Stimulated activated CD8-positive, alpha-beta memory T cell treated with anti-CD3 and anti-CD28 coated beads, Interleukin-7, amount 100 ng/mL, for 24 hours (primary cell): ENCODE measurements at places on chromosomes 11 and 22.
A peak's percentile ranks its signal among the peaks of the same experiment; 100 is the strongest.

GRCh38 chr11:114099392-114100178 is 40.1 kb downstream of the ZBTB16 start:
- DNase-seq: no peak

DNA sequence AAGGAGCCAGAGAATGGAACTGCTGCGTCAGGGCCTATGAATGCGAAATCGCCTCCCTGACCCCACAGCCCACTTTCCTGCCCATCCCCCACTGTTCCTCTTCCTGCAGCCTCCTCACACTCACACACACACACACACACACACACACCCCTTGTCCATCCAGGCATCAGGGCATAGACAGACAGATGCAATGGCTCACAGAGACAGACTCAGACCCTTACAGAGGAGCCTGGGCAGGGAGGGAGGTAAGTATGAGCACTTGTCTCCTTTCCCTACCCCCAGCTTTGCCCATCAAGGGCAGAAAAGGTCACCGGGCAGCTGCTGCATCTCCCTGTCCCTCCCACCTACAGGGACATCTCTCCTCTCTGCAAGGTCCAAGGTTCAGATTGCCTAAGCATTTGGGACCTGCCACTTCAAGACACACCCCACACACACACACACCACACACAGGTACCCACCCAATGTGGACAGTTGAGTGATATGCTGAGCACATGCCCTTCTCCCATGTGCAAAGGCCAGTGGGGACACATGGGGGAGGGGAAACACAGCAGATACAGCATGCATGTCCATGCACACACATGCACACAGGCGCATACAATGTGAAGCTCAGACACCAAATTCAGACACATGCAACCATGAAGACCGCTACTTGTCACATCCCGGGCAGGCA is 2.0 kb upstream of the NRXN2 start:
- no peak for DNase-seq

DNA sequence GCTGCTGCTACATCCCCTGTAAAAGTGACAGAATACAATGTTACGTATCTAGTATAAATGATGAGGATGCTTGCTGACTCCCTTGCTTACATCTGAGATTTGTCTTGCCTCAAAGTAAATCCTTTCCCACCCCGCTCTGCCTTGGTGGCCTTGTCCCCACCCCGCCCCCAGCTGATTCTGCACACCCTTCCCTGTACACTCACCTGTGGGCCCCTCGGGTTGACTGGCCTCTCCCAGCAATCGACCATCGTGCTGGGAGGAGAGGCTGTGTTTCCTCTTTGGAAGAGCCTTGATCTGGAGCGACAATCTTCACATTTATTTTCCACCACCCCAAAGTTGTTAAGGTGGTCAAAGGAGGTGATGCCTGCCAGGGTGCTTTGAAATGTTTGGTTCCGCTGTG is 249.4 kb downstream of the TBC1D22A start:
- DNase-seq: no peak

- DNase-seq: no peak
These were observed 4.4 kb upstream of the C11orf16 start for GRCh38 chr11:8937159-8937558.

DNA sequence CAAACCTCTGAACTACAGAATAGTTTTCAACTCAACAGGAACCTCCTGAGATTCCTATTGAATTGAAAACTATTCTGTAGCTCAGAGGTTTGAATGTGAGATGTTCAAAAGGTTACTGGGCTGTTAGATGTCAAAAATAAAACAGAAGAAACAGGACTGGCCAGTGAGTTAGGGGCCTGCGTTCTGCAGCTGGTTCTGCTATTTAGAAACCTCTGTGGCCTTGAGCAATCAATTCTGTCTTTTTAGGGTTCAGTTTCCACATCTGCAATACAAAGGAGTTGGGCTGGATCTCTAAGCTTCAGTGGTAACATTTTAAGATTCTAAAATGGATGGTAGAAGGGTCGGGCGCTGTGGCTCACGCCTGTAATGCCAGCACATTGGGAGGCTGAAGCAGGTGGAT is 55.8 kb downstream of the CLMP start:
- no peak for DNase-seq

DNA sequence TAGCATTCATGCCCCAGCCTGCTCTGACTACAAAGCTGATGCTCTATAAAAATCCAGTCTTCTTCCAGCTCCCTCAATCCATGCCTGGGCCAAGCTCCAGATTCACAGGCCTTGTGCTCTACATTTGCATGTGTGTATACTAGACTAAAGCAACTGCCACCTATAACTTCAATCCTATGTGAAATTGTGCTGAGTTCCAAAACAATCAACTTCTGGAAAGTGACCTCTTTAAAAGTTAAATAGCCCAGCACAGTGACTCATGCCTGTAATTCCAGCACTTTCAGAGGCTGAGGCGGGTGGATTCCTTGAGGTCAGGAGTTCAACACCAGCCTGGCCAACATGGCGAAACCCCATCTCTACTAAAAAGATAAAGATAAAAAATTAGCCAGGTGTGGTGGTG is 114.3 kb upstream of the ZC3H12C start:
- no peak for DNase-seq

- DNase-seq: no peak
These were observed 17.6 kb upstream of the PARVA start for GRCh38 chr11:12359761-12360160.

- no peak for DNase-seq
These were observed 28.5 kb upstream of the C11orf96 start for GRCh38 chr11:43913829-43914380.

GRCh38 chr11:103433386-103434072 is 324.3 kb downstream of the DYNC2H1 start:
- no peak for DNase-seq

GRCh38 chr11:69371731-69372588 is 78.0 kb downstream of the MYEOV start:
- DNase-seq: no peak

- DNase-seq: no peak
These were observed 240.2 kb downstream of the FAT3 start for GRCh38 chr11:92464822-92465221.

- DNase-seq: no peak
These were observed 8.8 kb downstream of the CXCR5 start for GRCh38 chr11:118892514-118892913.

- no peak for DNase-seq
These were observed 6.9 kb downstream of the MAPK1 start for GRCh38 chr22:21860491-21861039.

DNA sequence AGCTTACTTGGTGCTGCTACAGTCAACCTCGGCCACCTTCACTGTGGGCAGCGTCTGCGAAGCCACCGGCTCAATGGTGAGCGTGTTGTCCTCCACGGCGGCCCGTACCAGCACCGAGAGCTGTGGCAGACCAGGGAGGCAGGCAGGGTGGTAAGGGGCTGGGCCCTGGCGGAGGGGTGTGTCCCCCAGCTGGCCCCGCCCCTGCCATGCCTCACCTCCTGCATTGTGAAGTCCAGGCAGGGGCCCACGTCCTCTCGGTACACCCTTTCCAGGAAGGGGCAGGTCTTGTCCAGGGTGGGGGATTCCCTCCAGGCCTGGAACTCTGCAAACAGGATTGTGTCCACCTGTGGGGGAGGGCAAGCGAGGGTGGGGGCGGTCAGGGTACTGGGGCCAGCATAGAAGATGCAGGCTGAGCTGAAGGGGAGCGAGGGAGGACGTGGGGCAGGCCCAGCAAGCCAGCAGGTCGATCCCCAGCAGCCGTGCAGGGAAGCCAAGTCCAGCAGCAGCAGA is 12.8 kb downstream of the RAB3IL1 start:
- no peak for DNase-seq

- no peak for DNase-seq
These were observed 6.9 kb upstream of the CATSPER1 start for GRCh38 chr11:66032957-66033735.

DNA sequence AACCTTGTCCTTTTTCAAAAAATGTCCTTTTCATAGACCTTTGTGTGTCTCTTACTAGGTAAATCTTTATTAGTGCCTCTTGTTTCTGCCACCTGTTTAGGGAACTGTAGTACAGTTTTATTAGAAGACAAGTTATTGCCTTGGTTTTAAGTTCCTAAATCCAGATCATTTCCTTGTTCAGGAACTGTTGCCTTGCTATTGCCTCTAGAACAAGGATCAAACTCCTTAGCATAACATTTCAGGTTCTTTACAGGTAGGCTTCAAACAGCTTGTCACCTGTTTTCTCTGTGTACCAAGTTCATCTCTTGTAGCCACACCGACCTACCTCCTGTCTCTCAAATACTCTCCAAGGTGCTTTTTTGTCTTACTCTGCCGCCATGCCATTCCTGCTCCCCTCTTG is 75.2 kb downstream of the MTMR3 start:
- no peak for DNase-seq

GRCh38 chr11:1624621-1625020 is 2.7 kb upstream of the KRTAP5-4 start:
- DNase-seq: no peak

DNA sequence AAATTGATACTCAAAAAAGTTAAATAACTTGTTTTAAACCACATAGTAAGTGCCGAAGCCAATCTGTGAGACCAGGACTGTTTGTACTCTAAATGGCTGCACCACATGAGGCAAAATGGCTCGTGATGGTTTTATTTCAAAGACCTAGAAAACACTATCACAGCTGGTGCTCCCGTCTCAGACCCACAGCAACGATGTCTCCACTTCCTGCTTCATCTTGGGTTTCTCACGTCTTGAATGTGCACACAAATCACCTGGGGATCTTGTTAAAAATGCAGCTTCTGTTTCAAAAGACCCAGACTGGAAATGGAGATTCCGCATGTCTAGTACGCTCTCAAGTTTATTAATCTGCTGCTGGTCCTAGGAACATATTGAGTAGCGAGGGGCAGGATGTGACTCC is 1.2 kb downstream of the CD3E start:
- DNase-seq: no peak

- no peak for DNase-seq
These were observed 541.2 kb upstream of the API5 start for GRCh38 chr11:42770444-42771065.

GRCh38 chr22:46446799-46447198 is 90.6 kb downstream of the CELSR1 start:
- no peak for DNase-seq

DNA sequence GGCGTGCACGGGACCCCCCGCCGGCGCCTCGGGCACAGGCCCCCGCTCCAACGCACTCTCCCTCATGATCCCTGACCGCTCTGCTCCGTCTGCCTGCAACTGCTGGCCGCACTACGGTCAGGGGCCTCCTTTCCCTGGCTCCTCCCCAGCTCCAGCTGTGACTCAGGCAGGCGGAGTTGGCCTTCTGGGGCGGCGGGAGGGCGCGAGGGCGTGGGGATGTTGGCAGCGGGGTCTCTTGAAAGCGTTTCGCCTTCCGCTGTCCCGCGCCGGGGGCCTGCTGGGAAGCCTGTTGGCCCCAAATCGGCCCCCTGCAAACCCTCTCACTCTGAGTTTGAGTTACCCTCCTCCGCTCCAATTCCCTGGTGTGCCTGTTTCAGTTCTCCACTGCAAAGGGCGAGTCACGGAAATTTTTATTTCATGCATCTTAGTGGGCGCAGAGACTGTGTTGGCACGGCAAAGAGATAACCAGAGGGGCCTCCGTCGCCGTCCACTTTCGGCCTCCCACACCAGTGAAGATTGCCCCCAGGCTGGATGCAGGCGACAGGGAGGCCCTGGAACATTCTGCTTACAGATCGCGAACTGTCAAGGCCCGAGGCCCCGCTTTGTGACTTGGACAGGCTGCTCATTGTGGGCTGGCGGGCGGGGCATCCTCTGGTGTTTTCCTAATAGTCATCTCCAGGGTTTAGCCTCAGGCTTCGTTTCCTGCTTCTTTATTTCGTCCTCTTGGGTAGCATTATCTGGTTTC is at the start of gene CAVIN3:
Gene CAVIN3 (minus strand): TSS at position 91 of the 745 bp plus-strand sequence. CDS start 25 bp downstream, at position 66.
- peak; percentile 54 for DNase-seq

DNA sequence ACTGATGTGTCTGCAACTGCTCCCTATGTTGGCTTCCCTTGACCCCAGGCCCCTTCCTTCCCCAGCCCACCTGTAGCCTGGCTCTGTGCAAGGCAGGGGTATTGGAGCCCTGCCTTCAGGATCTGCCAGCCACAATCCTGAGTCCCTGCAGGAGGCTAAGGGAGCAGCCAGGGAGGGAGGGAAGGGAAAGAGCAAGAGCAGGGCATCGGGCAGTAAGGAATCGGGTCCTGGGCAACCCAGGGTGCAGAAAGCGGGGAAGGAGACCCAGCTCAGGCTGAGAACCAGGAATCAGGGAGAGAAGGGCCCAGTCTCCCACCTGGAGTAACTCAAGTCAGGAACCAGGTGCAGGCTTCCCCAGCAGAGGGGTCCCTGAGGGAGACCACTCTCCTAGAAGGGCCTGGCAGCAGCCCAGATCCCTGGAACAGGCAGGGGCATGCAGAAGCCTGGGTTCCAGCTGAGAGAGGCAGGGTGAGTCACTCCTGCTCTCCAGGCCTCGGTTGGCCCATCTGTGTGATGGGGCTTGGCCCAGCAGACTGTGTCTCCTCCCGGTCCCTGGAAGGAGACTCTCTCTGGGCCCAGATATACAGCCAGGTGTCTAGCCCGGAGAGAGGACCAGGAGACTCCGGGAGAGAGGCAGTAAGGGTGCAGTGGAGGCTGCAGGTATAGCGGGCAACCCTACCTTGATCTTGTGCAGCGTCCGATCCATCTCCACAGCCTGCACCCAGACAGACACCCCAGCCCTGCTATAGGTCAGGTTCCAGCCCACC is 13.4 kb downstream of the STARD10 start:
- DNase-seq: no peak

- DNase-seq: no peak
These were observed 83.0 kb downstream of the CDKN1C start for GRCh38 chr11:2802389-2803185.

DNA sequence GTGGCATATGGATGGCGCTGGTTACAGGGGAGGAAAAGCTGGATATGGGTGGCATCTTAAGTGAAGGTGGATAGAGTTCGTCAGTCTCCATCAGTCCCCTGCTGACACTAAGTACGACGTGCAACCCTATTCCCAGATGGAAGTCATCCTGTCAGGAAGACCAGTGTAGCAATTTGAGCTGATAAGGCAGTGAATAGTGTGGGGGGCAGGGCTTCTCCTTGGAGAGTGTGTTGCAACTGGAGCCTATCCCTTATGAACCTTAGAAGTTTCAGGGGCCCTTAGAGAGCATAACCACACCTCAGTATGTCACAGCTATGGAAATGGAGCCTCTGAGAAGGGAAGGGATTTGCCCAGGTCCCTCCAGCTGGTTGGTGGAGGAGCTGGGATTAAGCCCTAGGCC is 36.1 kb upstream of the ANKK1 start:
- DNase-seq: no peak

- no peak for DNase-seq
These were observed 185.4 kb downstream of the IGLL1 start for GRCh38 chr22:23394525-23395326.

GRCh38 chr11:64887757-64888405 is 9.5 kb upstream of the EHD1 start:
- peak; percentile 71 for DNase-seq

- DNase-seq: no peak
These were observed 231.1 kb downstream of the TENM4 start for GRCh38 chr11:79209540-79210266.

DNA sequence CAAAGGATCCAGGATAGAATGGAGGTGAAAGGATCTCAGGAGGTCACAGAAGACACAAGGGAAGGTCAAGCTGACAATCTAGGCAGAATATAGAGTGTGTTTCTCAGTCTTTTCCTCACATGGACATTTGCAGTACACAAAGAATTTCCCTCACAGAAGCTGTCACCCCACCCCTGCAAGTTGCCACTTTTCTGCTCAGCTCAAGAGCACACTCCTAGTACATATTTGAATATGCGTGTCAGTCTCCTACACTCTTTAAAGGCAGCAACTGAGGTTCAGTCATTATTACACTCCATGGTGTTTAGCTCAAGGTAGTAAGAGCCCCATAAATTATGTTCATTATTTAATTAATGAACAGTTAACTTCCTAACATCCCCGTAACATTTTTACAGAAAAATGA is 59.1 kb downstream of the ETS1 start:
- no peak for DNase-seq
